ENCODE measurements at places on chromosomes 1 and 21. TPM values are rescaled to one million over a fixed set of nuclear protein-coding genes. Genes with fewer than 3 reads are reported as not detected.

HES4 gene
- total RNA-seq: 3.7 TPM

TRABD2B gene
- not detected for total RNA-seq

PPIAL4G gene
- total RNA-seq: not detected

AGT gene
- total RNA-seq: 0.22 TPM

IPO9 gene
- 25.7 TPM for total RNA-seq

CFH gene
- 62.7 TPM for total RNA-seq

EPHB2 gene
- 5.2 TPM for total RNA-seq

DNAJB4 gene
- total RNA-seq: 40.8 TPM

CACNA1S gene
- total RNA-seq: not detected

SUSD4 gene
- total RNA-seq: 0.44 TPM

SPRR2G gene
- not detected for total RNA-seq

CD5L gene
- not detected for total RNA-seq

CYB561D1 gene
- 5.4 TPM for total RNA-seq

RIPPLY3 gene
- total RNA-seq: not detected

PLD5 gene
- under 0.01 TPM for total RNA-seq

OR14K1 gene
- total RNA-seq: not detected

SLC5A9 gene
- not detected for total RNA-seq

MSH4 gene
- total RNA-seq: 0.25 TPM

All from uterine smooth muscle cell (primary cell).